ENCODE measurements at places on chromosomes 6 and 20.

DNA sequence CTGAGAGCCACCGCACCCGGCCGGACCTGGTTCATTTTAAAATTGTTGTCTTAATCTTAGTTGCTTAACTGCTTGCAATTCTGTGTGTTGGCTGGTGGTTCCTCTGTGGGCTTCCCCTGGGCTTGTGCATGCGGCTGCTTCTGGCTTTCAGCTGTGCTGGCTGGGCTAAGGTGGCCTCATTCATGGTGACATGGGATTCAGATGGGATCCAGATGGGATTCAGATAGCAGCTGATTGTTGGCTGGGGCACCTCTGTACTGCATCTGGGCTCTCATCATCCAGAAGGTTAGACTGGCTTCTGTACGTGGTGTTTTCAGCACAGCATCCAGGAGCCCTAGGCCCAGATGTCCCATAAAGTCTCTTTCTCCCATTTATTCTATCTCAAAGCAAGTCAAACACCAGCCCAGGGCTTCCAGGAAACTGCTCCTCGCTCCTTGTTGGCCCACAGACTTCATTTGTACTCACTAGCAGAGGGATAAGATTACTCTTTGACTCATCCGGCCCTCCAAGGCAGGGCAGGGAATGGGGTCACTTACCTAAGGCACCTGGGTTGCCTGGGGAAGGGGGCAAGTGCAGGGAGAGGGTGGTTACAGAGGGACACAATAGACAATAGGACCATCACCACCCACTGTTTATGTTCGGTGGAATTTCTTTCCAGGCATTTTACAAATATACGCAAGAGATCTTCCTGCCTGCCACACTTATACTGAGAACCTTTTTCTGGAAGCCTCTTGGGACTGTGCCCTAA is 10.2 kb upstream of the PEDS1 start:
- DNase-seq: no peak

- DNase-seq: no peak
Measured at GRCh38 chr20:55783381-55783780, 221.9 kb downstream of the CBLN4 start.

GRCh38 chr6:167420177-167420576 is 95.3 kb downstream of the TTLL2 start:
- DNase-seq: no peak

DNA sequence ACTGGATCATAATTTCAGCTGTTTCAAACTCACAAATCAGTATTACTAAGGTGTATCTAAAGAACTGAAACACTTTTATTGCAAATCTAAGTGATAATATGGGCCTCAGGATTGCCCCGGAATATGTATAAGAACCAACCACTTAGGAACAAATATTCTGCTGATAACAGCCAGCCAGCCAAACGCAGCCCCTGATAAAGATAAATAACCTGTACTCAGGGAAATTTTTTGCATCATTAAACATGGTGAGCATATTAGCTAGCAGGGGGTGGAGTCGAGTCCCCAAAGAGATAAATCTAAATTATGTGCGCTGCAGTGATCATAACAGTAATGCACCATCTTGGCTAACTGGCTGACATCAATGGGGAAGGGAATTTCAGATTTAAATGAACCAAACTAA is 410.2 kb upstream of the MAP3K7 start:
- DNase-seq: no peak

DNA sequence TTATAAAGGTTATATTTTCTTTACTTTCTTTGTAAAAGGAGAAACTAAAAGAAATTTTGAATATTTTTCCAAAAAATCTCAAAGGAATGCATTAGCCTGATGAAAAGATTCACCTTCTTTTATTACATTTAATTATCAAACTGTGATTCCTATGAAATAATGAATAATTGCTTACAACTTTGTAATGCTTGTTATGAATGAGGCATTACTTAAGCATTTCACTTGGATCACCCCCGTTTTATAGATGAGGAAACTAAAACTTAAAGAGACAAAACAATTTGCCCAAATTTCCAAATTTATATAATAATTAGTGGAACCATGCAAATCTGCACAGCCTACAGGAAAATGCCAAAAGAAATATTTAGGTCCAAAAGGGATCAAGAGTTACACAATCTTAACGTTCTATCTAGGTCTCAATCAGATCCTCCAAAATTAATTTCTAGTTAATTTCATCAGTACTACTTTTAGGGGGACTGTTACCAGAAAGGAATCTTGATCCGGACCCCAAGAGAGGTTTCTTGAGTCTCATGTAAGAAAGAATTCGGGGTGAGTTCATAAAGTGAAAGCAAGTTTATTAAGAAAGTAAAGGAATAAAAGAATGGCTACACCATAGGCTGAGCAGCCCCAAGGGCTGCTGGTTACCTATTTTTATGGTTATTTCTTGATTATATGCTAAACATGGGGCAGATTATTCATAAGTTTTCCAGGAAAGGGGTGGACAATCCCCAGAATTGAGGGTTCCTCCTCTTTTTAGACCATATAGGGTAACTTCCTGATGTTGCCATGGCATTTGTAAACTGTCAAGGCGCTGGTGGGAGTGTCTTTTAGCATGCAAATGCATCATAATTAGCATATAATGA is 288.0 kb downstream of the ADGB start:
- no peak for DNase-seq

DNA sequence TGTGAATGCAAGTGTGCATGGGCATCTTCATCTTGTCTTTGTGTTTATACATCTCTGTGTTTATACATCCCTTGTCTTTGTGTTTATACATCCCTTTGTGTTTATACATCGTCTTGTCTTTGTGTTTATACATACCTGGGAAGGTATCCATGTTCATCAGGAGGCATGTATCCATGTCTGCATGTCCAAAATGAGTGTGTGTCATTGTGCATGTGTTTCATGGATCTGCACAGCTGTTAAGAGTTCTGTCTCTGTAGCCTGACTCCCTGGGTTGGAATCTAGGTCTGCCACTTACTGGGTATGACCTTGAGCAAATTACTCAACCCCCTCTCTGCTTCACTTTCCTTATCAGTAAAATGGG is 50.1 kb upstream of the SIRPA start:
- DNase-seq: no peak

DNA sequence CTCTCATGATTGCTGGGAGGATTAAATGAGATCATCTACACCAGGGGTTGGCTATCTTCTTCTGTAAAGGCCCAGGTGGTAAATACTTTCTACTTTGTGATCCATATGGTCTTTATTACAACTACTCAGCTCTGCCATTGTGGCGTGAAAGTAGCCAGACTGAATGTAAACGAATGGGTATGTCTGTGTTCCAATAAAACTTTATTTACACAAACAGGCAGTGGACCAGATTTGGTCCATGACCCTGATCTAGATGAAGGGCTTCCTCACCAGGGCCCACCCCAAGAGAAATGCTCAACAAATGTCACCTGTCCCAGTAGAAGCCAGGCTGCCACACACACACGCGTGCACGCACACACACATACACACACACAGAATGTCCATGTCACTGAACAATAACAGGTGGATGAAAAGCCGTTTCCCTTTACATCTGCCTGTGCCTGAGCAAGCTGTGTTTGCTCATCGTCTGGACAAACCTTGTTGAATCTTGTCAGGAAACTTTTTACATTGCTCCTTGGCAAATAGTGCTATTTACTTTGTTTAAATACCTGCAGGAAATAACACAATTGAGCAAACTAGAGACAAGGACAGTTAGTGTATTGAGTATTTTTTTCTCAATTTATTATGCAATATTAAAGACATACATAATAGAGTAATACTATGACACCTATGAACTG is 114.3 kb downstream of the EYA2 start:
- DNase-seq: no peak

Measured in T-helper 1 cell (primary cell).